ENCODE measurements at places on chromosomes 4 and X.

DNA sequence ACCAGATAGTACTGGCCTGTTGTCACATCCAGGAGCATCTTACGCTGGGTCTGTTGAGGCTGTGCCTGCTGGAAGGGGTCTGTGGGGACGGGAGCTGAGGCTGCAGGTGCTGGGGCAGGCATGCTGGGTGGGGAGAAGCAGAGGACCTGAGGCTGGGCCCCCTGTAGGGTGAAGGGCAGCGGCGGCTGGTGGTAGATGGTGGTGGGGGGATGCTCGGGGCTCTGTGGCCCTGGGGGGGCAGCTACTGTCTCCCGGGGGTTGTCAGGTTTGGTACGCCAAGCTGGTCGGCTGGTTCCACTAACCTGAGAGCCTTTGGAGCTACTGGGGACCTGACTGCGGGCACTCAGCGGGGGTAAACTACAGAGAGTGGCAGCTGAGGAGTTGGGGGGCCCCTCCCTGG is 7.8 kb downstream of the C4orf54 start:
- no peak for DNase-seq

DNA sequence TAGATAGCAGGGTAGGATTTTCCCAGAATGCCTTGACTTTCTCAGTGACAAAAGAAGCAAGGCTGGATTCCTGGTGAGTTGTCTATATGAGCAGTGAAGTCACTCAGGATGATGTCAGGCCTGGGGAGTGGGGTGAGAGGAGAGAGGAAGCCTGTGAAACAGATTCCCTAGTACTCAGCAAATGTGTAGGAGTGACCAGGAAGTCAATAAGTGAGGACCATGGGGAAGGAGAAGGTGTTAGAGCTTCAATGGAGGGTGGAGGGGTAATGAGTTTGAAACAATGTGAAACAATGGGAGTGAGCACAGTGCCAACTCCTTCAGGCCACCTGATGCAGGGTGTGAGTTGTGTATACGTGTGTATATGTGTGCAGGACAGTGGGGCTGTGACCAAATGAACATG is 2.4 kb upstream of the SLC9A6 start:
- peak; percentile 1 for DNase-seq

- no peak for DNase-seq
Measured at GRCh38 chr4:336099-336892, 1.3 kb upstream of the ZNF141 start.

GRCh38 chr4:38154681-38155588 is 194.7 kb downstream of the PTTG2 start:
- DNase-seq, result no peak

- no peak for DNase-seq
Measured at GRCh38 chr4:97330917-97331316, 812.4 kb downstream of the STPG2 start.

- DNase-seq, result no peak
Measured at GRCh38 chr4:2400841-2401609, 17.4 kb downstream of the ZFYVE28 start.

DNA sequence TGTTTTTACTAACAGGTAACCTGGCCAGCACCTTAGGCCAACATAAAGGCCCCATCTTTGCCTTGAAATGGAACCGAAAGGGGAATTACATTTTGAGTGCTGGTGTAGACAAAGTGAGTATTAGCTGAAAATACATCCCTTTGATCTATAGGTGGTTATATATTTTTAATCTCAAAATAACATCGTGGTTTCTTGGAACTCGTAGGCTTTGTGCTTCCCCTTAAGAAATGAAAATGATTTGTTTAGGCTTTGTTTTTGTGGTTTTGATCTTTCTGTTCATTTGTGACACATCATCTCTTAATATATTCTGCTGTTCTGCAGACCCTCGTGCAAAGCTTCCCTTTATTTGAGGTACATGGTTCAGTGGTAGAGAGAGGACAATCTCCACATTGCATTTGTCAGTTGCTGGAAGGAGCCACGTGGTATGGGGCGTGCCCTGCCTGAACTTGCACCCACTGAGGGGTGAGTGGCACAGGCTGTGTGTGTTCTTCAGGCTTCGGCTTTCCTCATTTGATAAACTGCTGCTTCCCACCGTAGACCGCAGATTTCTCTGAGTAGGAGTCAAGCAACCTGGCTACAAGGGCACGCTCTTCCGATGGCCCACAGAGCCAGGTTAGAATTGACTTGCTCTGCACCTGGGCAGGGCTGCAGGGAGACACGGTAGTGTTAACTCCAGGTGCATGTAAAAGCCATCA is 72.2 kb downstream of the GPR143 start:
- DNase-seq, result no peak

DNA sequence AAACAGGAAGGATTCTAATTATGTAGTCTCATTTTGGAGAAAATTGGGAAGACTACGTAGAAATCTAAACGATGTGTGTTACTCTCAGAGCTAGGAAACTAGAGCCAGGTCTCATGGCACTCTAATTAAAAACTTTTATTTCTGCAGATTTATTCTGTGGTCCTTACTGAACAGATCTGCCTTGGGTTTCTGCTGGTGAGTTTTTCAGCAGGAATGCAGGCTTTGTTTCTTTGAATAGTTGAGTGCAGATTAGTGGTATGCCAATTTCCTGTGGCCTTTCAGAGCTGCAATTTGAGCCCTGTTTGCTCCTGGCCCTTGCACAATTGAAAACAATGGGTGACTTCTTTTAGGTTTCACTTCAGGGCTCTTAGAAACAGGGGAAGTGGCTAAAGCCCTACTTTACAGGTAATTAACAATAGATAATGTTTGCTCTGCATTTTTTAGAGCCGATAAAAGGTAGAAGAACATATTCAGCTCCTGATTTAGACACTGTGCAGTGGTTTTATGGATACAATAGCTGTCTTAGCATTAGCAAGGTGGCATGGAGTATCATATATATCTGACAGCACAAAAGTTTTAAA is 21.8 kb downstream of the SPRY1 start:
- DNase-seq, result peak; percentile 63

- no peak for DNase-seq
Measured at GRCh38 chr4:121016611-121017010, 55.7 kb downstream of the NDNF start.

GRCh38 chr4:151460434-151460833 is 51.5 kb downstream of the FHIP1A start:
- DNase-seq, result no peak

- DNase-seq, result no peak
Measured at GRCh38 chr4:109015413-109015810, 252.6 kb upstream of the ETNPPL start.

- no peak for DNase-seq
Measured at GRCh38 chrX:23797371-23798128, 14.6 kb downstream of the SAT1 start.

DNA sequence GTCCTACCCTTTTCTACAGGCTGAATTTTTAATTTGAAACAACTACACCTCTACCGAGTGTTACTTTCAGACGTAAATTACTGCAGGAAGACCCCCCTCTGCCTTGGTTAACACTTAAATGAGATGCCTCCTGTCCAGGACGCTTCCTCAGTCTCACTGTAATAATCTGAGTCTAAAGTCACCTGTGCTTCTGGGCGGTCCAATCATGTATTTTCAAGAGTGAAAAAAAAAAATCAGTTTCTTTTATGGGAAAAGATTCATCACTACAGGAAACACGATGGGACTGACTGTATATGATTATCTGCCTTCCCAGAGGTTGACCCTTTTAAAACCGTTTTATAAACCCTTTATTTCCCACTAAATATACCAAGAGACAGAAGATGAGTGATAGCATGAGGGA is 776 bp downstream of the RBM47 start:
- DNase-seq, result no peak

DNA sequence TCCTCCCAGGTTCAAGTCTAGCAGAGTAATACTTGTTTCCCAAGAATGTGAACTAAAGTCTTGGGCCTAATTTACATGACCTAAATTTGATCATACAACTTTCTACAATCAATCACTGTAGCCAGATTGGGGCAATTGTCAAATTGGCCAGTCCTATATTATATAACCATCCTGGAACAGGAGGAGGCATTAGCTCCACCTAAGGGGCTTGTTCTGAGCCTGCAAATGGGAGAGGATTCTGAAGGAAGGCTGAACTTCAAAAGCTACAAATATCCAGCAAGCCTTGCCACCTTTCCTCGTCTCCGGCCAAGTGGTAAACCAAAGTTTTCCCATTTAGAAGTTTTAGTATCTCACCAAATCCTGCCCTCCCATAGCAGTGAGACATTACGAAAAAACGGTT is 1289.6 kb upstream of the TENM3 start:
- DNase-seq, result no peak

GRCh38 chr4:88107406-88108107 is 50.9 kb downstream of the ABCG2 start:
- DNase-seq, result no peak

DNA sequence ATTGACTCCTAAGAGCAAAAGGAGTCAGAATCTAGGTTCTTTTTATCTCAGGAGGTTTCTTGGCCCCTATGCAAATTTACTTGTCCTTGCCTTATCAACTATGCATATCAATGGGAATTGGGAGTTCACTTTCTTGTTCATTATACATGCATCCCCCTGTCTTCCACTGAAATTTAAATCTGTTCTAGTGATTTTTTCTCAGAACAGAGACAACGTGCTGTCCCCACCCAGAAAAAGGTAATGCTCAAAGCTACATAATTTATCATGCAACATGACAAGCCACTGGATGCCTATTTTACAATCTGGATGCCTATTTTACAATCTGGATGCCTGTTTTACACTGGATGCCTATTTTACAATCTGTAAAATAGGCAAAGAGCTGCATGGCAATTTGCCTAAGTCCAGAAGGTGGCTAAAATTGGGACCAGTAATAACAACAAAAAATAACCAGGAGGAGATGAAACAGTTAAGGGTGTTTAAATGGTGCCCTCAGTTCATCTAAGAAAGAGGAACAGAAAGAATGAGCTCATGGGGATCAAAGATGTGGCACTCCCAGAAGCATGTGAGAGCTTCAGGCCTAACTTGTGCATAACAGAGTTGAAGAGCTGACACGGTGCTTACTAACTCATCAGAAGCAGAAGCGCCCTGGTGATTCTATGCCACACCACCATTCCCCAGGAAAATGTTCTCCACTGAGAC is 537.8 kb upstream of the BOD1L1 start:
- no peak for DNase-seq

DNA sequence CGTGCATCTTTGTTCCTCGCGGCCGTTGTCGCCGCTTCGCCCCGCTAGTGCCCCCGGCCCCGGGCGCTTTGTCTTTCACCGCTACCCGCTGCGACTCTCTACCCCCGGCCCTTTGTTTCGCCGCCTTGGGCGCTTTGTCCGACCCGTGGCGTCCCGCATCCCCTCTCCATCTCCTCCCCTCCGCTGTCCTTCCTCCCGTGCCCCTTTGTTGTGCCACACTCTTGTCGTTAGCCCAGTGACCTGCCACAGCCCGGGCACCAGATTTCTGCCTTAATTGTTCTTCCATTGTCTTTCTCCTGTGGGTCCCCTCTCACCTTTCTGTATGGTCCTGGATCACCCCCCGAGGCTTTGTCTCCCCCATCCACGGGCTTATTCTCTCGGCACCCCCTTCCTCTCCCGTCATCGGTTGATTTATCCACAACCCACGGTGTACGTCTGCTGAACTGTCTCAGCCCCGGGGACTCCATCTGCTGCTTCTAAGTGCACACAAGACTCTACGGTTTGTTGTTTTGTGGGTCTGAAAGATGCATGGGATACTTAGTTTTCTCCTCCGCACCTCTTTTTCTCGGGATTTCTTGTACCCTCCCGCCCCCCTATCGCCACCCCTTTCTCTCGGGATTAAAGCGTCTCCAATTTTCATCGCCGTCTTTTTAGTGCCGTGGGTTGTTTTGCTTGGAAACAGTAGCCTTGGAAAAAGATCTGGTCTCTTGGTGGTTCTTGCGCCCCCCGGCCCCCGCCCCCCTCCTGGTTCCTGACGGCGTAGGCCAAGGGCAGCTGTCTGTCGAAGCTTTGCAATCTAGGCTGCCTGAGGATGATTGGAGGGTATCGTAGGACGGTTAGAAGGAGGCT is 783 bp downstream of the RBPJ start:
- no peak for DNase-seq

GRCh38 chr4:7828793-7829301 is 110.8 kb downstream of the AFAP1 start:
- no peak for DNase-seq

GRCh38 chrX:6026429-6026828 is 202.2 kb downstream of the NLGN4X start:
- DNase-seq, result no peak

GRCh38 chrX:40996886-40997530 is 88.2 kb upstream of the USP9X start:
- peak; percentile 57 for DNase-seq

- DNase-seq, result no peak
Measured at GRCh38 chr4:165541851-165542459, 163.1 kb downstream of the CPE start.

GRCh38 chr4:111283066-111283677 is 660.3 kb upstream of the PITX2 start:
- peak; percentile 7 for DNase-seq

DNA sequence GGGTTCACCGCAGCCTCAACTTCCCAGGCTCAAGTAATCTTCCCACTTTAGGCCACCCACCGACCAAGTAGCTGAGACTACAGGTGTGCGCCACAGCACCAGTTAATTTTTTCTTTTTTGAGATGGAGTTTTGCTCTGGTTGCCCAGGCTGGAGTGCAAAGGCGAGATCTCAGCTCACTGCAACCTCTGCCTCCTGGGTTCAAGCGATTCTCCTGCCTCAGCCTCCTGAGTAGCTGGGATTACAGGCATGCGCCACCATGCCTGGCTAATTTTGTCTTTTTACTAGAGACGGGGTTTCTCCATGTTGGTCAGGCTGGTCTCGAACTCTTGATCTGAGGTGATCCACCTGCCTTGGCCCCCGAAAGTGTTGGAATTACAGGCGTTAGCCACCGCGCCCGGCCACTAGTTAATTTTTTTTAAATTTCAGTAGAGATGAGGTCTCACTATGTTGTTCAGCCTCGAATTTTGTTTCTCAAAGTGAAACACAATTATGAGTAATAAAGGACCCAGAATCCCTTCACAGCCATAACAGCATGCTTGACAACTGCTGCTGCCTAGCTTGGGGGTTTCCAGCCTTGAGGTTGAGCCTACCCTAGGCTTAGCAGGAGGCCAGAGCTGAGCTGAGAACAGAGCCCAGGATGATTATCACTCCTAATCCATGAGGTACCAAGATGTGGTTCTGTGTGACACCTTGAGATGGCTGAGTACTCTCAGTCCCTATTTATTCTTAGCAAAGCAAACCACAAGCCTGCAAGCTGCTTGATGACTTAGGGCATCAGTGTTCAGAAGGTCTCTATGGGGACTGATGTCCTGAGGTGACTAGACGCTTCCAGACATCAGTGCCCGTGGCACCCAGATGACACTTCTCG is 41.6 kb upstream of the NKRF start:
- DNase-seq, result no peak

GRCh38 chr4:99736846-99737245 is 79.2 kb upstream of the C4orf54 start:
- DNase-seq, result no peak

GRCh38 chrX:71667328-71668247 is at the start of gene LOC101059915:
Gene LOC101059915, plus strand, starts transcription at chrX:71667546.
- DNase-seq, result no peak

Data from NCI-H226 (cell line).